Mesenteric fat pad (tissue), 1 donor: ENCODE measurements at places on chromosomes 6 and 20. TPM values are rescaled to one million over a fixed set of nuclear protein-coding genes. Genes with fewer than 3 reads are reported as not detected.

JPH2 gene
- 5.6 TPM for total RNA-seq

CLPSL1 gene
- total RNA-seq: not detected

GRCh38 chr6:149264629-149265028, 52.9 kb upstream of the TAB2 start:
- DNase-seq: no peak

GRCh38 chr6:81556551-81556950, 195.9 kb downstream of the TENT5A start:
- no peak for DNase-seq

FBXO30 gene
- 8.1 TPM for total RNA-seq

DNA sequence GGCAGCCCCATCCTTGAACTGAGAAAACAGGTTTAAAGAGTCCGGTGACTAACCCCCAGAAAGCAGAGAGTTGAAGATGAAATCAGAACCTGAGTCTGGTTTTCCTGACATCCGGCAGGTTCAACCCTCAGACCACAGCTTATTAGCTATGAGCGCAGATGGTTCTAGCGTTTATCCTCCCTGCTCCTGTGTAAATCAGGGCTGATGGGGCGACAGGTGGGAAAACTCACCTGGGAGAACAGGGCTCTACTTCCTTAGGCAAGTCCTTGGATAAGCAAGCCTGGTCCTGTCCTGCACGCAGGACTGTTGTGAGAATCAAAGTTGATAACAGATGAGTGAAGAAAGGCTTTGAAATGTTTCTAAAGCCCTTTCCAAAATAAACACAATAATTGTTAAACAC, 31.4 kb downstream of the GHRH start:
- DNase-seq: no peak

MRPS10 gene
- total RNA-seq: 32.1 TPM

- peak; percentile 62 for DNase-seq
These were observed 10.2 kb downstream of the VSX1 start for GRCh38 chr20:25071734-25072133.

- no peak for DNase-seq
These were observed 2.0 kb upstream of the CAPN11 start for GRCh38 chr6:44156494-44157151.

SAMD3 gene
- 0.84 TPM for total RNA-seq

DNA sequence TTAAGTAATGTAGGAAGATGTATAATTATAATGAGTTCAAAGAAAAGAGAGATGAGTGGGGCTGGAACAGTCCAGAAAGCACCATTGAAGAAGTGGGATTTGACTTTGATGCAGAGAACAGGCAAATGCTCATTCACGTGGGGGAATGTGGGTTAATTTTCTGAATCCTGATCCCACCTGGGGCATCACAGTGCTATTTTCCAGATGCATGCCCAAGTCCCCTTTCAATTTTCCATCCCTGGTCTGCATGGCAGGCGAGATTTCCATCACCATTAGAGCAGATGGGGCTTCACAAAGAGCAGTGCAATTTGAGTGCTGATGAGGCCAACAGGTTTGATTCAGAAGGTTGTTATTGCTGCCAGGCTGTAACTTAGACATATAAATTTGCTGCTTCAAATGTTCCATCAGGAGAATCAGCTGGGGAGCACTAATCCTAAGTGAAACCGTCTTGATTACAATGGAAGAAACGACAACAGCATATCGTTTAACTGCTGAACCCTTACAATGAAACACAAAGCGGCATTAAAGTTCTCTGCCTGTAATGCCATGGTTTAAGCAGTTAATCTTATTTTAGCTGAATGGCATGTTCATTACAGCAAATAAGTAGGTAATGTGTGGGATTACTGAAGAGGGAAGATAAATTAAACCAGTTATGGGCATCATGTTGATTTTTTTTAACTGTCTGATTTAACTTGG, 45.2 kb downstream of the OSTM1 start:
- DNase-seq: no peak

DNA sequence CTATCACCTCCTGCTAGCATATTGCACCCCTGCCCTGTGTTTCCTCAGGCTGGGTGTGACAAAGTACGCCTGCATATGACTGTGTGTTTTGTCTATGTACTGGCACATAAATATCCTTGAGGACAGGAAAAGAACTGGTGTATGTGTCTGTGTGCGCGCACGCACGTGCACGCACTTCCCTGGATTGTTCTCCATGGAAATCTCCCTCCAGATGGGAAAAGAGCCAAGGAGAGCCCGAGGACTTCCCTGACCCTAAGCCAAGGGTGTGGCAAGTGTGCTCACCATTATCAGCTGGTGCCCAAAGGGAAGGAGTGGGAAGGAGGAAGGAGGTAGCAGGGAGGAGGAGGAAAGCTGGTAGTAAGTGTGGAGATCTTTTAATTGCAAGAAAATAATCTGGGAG, 117.6 kb downstream of the HIVEP2 start:
- DNase-seq: no peak

DNA sequence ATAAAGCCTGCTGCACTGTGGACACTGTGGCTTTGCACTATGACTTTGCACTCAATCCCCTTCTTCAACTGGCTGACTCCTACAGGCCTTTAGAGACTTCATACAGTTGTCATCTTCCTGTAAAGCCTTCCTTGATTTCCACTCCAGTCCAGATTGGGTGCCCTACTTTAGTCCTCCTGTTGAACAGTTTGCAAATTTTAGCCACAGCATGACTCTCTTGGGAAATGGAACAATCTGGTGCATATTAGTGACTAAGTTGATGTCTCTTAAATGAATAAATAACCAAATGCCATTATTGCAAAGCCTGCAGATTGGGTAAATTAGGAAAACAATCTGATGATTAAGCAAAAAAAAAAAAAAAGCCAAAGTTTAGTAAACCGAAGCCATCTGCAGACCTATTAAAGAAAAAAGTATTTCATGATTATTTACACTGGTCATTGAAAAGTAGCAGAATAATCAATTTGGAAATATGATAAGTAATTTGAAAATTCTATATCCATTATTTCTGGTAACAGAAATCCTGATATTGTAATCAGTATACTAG, 12.6 kb downstream of the PLCB4 start:
- no peak for DNase-seq

GRCh38 chr6:74451953-74452352, 753.9 kb downstream of the COL12A1 start:
- DNase-seq: no peak

F13A1 gene
- 346 TPM for total RNA-seq

DNA sequence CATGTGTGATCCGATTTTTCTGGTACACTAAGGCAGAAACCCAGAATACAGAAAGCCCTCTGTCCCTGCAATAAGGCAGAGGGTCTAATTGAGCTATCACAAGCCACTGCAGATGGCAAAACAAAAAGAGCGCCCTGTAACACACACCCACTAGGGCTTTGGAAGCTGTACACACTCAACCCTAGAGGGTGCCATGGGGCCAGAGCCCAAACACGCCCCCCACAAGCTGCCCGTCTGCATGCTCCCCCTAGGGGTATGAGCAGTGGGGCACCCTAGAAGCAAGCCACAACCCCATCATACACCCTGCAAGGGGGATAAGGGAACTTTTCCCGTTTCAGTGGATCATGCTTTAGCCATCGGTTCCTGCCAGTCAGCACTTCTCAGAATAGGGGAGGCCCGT, 62.2 kb upstream of the PDE10A start:
- DNase-seq: no peak

GRCh38 chr6:4509506-4509905, 266.7 kb upstream of the CDYL start:
- no peak for DNase-seq

GRCh38 chr6:125066140-125066539, 87.4 kb upstream of the TPD52L1 start:
- DNase-seq: no peak

GRCh38 chr6:79385333-79385732, 150.9 kb upstream of the HMGN3 start:
- no peak for DNase-seq

DNA sequence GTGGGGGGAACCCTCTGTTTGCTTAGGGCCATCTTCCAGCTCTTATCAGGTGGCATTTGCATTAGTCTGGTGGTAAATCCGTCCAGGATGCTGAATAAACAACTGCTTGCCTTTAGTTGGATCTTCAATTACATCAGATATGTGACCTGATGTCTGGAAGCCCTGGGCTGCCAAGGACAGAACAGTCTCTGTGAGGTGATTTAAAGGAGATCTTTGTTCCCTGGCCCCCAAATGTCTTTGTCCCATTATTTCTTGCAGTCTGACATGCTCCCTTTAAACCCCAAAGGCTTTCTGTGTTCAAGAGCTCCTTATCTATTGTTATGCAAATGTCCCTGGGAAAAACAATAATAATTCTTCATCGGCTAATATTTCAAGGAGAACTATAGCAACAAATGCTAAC, 84.6 kb upstream of the SPTLC3 start:
- no peak for DNase-seq

TBPL1 gene
- total RNA-seq: 16.5 TPM

DNA sequence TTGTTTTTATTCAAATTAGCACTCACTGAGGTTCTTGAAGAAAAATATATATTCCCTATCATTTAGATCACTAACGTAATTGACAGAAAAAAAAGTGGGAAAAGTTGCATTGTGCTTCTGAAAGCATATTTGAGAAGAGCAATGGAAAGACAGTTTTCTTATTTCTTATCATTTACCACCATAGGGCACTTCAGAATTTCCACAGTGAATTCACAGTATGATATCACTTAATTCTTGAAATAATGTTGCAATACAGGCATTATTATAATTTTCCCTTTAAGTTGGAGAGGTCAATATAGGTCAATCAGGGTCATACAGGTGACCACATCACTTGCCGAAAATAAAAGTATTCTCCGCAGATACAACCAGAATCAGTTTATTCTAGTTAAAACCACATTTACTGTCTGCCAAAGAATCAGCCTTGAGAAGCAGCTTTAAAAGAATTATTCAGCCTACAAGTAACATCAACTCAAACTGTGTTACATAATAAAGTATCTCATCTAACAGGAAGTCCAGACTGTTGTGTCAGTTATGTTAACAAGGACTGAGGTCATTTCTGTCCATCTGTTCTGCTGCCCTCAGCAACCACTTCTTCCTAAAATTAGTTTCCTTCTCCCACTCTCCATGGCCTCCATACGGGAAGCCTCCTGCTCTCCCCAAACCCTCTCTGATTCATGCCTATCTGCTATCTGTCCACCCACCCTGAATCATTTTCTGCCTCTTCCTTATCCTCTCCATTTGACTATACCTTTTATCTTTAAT, 121.2 kb downstream of the SIM1 start:
- DNase-seq: no peak

GRCh38 chr20:37518606-37519507, 2.2 kb upstream of the NNAT start:
- peak; percentile 86 for DNase-seq

ABRACL gene
- 23.8 TPM for total RNA-seq

RWDD2A gene
- total RNA-seq: 5.7 TPM

SULF2 gene
- total RNA-seq: 68.7 TPM

DNA sequence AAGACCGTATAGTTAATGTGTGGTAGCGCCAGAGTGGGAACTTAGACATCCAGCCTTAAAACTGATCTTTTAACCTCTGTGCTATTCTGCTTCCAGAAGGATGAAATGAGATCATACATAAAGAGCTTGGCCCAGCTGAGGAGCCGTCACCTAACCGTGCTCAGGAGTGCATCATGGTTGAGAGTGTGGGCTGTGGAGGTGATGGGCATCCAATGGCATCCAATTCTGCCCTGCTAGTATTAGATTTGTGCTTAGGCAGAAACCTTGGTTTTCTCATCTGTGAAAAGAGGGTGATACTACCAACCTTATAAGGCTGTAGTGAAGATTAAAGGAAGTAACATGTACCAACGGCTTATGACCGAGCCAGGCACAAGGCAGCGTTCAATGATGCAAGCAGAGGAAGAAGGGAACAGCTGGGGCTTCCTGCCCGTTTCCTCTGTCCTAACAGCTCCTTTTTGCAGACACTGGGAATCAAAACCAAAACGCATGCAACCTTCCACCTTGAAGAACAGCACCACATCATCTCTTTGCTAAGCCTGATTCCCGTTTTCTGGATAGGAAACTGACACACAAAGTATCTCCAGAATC, 1.3 kb downstream of the SLC22A16 start:
- no peak for DNase-seq

ACOT13 gene
- total RNA-seq: 17.0 TPM

MAP7 gene
- total RNA-seq: 5.2 TPM

- no peak for DNase-seq
These were observed 242.4 kb downstream of the ALDH8A1 start for GRCh38 chr6:134707342-134708031.

KLC4 gene
- 18.1 TPM for total RNA-seq

DNA sequence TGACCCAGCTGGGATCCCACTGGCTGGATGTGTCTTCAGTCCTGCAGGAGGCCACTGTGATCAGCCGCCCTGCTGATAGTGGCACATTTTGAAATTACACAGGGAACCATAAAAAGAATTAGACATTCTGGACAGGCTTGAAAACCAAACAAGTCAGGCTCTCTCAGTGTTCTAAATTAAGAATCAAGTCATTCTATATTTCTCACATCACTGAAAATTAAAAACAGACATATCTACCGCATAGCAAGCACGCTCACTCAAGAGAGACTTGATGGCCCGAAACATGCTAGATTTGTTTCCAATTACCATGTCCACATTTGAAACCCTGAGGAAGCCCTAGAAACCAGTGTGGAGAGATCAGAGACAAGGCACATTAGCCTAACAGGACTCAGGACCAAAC, 57.7 kb downstream of the NFATC2 start:
- DNase-seq: no peak

GRCh38 chr6:34496103-34496685, 30.3 kb downstream of the PACSIN1 start:
- DNase-seq: peak; percentile 62

DNA sequence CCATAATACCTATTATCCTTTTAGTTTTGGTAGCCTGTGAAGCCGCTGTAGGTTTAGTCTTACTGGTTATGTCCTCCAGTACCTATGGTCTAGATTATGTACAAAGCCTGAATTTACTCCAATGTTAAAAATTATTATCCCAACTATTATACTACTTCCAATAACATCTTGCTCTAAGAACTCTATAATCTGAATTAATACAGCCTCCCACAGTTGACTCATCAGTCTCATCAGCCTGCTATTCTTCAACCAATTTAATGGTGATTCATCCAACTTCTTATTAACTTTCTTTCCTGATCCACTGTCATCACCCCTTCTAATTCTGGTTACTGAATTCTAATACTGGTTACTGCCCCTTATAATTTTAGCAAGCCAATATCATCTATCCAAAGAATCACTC, 370.3 kb upstream of the OPRM1 start:
- no peak for DNase-seq

GRCh38 chr20:62702895-62703852, 5.5 kb upstream of the NTSR1 start:
- DNase-seq: no peak

GRCh38 chr20:4180356-4180755, 165.0 kb upstream of the RNF24 start:
- no peak for DNase-seq

SNAP25 gene
- total RNA-seq: 0.29 TPM

DNAH8 gene
- not detected for total RNA-seq

DNA sequence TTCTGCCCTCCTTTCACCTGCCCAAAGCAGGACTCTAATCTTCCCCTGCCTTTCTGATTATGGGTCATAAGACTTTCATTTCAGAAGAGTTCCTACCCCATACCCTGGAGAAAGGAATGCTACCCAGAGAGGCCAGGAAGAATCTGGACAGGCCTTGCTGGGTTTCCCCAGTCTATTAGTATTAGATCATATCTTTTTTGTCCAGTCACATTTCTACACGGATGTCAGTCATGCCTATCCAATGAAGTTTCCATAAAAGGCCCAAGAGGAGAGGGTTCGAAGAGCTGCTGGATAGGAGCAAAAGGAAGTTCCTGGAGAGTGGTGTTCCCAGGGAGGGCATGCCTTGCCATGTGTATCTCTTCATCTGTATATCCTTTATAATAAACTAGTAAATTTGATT, 3.2 kb downstream of the POLH start:
- DNase-seq: no peak
